ENCODE measurements at places on chromosomes 7 and 10.

DNA sequence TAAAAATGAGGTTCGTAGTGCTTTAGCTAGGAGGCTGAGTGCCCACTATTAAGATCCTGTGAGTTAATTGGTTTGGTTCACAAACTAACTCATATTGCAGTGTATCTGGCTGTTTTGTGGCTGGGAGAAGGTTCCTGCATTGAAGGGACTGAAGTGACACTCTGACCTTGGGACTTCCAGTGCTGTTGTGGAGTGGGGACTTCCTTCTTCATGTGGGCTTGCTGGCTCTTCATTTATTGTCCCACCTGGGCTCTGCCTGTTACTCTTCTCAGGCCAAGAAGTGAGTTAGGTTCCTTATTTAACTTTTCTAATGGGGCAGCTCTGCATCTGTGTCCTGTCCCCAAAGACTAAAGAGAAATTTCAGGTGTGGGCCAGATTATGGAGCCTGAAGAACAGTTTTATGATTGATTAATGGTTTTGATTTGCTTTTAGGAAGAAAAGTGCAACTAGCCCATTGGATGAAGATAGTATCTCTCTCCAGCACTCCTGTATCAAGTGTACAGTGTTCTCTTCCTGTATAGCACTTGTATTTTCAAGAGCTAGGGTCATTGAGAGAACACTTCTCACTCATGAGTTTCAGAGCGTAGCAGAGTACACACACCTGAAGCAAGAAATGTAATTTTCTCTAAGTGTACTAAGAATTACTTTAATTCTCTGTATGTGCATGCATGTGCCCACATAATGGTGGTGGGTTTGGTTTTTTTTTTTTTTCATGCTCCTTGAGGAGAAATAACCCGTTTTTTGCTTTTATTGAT, 54.8 kb downstream of the AUTS2 start:
- DNase-seq: no peak

GRCh38 chr7:75887669-75888369, 9.0 kb downstream of the RHBDD2 start:
- no peak for DNase-seq

DNA sequence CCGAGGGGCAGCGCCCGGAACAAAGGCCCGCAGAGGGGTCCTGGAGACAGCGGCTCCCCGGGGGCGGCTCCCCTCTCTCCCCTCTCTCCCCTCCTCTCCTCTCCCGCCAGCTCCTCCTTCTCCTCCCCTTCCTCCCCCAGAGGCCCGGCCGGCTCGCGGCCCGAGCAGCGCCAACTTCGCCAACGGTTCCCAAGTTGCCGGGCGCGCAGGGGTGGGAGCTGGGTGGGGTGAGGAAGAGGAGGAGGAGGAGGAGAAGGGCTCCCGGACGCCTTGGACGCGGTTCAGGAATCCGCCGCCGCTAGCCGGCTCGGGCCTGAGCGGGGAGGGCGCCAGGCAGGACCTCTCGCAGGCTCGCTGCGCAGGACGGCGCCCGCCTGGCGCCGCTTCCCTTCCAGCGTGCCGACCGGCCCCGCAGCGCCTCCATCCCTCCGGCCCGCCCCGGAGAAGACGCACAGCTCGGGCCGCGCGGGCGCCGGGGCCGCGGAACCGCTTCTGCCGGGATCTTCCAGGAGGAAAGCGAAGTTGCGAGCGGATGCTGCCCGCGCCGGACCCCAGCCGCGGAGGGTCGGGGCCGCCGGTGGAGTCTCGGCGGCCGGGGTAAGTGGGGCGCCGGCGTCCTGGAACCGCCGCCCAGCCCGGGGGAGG, at the start of gene CHST3:
TSS of gene CHST3 (plus strand) at position 298 of the 645 bp plus-strand sequence. CDS start 41,448 bp downstream, outside the sequence.
- no peak for DNase-seq

DNA sequence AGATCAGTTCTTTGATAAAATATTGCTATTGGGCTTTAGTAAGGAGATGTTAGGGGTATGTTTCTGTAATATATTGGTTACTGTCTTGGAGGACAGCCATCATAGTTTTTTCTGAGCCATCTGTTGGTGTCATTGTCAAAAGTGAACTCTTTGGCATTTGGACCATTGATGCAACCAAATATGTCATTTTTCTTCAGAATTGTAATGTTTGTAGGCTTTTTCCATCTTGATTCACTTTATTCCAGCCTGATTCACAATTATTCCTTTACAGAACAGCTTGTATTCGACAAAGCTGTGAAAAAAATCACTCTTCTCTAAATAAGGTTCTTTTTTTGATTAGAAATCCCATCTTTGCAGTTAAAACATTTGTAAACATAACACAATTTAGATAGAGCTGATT, 37.4 kb downstream of the SMNDC1 start:
- DNase-seq: no peak

DNA sequence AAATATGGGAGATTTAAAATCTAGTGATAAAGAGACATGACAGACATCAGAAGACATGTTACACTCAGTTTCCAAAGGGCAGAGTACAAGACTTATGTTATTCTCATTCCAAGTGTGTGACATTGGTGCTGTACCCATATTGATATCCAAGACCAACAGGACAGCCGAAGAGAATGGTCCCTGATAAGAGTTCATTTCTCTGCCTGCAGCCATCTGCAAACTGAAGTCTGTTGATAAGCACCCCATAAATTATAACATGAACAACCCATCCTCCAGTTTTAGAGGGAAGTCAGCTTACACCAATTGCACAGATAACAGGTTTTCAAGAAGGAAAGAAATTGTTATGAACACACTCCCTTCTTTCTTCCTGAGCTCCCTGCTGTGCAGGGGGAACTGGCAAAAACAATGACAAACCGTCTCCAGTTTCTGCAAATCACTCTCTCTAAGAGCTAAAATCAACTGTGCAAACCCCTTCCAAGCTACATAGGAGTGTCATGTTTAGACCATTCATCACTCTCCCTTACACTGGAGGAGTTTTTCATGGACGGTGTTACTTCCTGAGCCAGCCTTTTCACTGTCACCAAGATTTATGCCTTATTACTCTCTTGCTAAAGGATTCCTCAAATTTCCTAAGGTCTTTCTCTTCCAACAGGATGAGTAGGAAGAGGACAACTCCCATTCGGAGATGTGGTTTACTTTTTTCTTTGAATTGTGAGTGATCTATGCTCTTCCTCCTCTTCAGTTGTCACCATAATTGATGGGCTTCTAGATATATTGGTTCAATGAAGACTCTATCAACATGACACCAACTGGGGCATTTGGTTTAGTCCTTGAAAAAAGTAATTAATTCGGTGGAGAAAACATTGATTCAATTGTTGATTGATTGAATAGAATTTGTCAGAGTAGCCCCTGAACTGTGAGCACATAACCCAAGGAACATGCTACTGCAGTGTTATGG, 80.3 kb upstream of the FAM171A1 start:
- no peak for DNase-seq

GRCh38 chr7:77903597-77903996, 105.0 kb downstream of the PHTF2 start:
- no peak for DNase-seq

GRCh38 chr10:129877773-129878371, 86.2 kb downstream of the EBF3 start:
- no peak for DNase-seq

GRCh38 chr10:4353059-4353655, 472.9 kb upstream of the AKR1E2 start:
- DNase-seq: no peak

DNA sequence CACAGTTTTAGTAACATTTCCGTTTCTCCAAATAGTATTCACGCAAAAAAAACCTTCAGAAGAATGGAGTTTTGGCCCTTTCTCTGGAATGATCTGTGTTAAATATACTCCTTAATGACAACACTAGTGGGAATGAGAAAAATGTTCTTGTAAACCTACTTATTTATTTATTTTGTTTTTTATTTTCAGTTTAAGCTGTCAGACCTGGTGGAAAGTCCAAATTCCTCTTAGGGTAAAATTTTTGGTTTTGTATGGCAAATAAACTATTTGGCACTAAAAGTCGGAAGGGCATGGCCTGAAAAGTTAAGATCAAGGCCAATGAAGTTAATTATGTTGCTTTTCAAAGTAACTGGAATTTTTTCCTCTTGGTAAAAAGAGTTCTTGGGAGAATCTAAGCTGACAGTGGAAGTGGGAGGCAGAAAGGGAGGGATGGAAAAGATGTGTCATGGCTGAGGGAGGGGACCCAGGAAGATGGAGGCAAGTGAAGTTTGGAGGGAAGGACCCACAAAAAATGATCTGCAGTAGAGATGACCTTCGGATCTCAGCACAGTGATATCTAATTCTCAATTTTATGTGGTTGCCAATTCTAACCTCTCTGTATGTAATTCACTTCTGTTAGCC, 33.5 kb upstream of the VPS41 start:
- DNase-seq: no peak

GRCh38 chr10:94343151-94343550, 19.6 kb downstream of the NOC3L start:
- DNase-seq: no peak

GRCh38 chr7:45402480-45403218, 171.5 kb upstream of the ADCY1 start:
- no peak for DNase-seq

DNA sequence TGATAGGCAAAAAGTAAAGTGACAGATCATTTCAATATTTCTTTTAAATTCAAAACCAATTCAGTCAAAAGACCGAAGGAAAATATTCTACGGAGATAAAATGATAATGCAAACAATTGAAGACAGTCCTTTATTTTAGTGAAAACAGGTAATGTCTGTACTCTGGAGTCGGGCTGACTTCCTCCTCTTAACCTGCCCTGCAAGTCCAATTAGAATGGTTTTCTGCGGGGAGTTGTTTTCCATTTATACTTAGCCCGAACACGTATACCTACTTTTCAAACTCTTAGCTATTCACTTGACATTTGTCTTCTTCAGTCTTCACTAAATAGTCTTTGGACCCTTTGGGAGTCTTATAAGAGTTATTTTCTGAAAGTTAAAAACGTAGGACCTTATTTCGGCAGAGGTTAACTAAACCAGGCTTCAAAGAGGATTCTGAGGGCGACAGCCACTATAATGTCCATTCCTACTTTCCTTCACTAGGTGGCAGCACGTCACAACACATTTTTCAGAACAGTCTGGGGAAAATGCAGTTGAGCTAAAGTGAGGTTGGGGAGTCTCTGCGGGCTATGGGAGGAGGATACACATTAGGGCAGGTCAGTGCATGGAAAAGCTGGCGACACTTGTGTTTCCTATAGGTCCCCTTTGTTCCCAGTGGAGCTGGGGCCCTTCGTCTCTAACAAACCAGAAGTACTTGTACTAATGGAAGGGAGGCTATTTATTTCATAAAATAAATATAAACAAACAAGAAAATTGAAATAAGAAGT, 472.0 kb downstream of the KCNMA1 start:
- peak; percentile 86 for DNase-seq

DNA sequence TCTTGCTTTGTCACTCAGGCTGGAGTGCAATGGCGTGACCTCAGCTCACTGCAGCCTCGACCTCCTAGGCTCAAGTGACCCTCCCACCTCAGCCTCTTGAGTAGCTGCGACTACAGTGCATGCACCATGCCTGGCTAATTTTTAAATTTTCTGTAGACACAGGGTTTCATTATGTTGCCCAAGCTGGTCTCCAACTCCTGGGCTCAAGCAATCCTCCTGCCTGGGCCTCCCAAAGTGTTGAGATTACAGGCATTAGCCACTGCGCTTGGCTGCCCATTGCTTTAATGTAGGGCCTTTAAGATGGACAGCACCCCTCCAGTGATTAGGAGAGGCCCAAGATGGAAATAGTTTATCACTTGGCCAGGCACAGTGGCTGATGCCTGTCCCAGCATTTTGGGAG, 39.4 kb downstream of the NIPSNAP2 start:
- DNase-seq: no peak

Data from NCI-H774 (cell line).